ENCODE measurements at places on chromosomes 1 and 21.

- peak; percentile 100 for DNase-seq
These were observed 166.2 kb downstream of the TOMM20 start for GRCh38 chr1:234962340-234962989.

DNA sequence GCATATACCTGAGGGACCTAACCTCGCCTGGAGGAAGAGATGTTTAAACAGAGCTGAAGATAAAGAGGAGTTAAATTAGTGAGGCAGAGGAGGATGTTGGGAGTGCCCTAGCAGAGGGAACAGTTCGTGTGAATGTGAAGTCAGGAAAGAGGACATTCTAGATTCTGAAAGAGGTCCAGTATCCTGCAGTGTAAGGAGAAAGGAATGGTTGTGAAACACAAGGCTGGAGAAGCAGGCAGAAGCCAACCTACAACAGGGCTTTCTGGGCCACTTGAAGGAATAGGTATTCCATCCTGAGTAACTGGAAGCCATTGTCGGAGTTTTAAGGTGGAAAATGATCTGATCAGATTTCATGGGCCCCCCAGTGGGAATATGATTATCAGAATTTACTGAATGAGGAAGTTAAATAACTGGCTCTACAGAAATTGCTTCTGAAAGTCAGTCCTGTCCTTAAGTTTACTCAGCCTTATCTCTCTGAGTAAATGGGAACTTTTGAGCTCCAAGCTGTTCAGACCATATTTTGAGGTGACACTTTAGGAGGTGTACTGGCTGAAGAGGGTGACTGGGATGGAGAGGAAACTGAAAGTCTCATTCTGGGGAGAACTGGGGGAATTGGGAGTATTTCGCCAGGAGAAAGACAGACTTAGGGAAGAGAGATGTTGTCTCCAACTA is 24.4 kb upstream of the FAAH start:
- DNase-seq = no peak

- DNase-seq = no peak
These were observed 84.2 kb downstream of the RGL1 start for GRCh38 chr1:183889095-183889494.

- DNase-seq = no peak
These were observed 26.6 kb upstream of the RWDD3 start for GRCh38 chr1:95207223-95207935.

DNA sequence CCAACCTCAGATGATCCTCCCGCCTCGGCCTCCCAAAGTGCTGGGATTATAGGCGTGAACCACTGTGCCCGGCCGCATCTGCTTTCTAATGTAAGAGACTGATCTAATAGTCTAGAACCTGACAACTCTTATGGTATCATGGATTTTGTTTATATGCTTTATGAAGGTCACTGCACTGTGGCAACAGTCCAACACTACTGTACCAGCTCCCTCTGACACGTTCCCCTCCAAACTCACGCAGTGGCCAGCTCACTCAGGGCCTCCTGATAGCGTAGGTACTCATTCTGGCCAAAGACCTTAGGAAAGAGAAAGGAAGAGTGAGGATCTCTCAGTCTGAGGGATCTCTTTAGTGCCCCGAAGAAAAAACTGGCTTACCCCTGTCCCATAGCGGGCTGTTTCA is 6.0 kb upstream of the CFAP141 start:
- DNase-seq = no peak

Measured in fibroblast of skin of abdomen (primary cell).